IMR-90 (cell line): ENCODE measurements at places on chromosomes 11 and 22.

- DNase-seq = peak; percentile 87
Observed at GRCh38 chr11:95829580-95830259, 39.4 kb downstream of the CEP57 start.

DNA sequence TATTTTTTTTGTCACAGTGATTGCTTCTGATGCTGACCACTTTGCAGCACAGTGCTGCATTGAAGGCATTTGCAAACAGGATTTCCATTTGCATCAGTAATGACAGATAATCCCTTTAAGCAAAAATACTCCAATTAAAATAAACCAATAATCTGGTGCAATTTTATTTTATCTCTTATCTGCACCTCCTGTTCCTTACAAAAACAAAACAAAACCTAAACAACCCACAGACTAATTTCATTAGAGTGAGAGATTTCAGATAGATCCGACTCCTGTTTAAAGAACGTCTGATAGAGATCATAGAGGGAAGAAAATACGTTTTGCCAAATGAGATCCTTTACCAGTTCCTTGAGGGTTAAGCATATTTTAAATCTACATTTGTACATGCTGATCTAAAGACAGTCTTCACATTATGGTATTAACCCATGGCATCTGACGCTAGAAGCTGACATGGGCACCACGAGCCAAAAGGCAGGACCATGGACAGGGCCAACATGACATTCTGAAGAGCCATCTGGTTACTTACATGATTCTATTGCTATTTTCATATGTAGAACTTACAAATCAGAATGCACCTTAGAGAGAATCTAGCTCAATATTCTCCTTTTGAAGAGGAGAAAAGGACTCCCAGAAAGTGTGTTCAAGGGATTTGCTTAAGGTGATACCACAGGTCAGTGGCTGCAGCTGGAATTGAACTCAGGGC lies 286.2 kb upstream of the NARS2 start:
- peak; percentile 35 for DNase-seq

- no peak for DNase-seq
Observed at GRCh38 chr11:125072218-125072960, 9.3 kb downstream of the SLC37A2 start.

- no peak for DNase-seq
Observed at GRCh38 chr11:120538707-120539106, 27.2 kb downstream of the GRIK4 start.

DNA sequence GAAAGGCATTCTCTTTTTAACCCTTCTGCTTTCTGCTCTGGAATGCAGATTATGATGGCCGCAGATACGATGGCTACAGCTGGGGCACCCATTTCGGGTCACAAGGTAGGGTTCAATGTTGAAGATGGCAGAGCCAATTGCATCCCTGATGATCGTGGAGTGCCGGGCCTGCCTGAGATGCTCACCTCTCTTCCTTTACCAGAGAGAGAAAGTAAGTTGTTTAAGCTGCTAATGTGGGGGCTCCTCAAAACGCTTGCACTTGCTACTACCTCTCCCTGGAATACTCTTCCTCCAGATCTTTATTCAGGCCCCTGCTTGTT lies 50.8 kb upstream of the PRDM11 start:
- DNase-seq = no peak

DNA sequence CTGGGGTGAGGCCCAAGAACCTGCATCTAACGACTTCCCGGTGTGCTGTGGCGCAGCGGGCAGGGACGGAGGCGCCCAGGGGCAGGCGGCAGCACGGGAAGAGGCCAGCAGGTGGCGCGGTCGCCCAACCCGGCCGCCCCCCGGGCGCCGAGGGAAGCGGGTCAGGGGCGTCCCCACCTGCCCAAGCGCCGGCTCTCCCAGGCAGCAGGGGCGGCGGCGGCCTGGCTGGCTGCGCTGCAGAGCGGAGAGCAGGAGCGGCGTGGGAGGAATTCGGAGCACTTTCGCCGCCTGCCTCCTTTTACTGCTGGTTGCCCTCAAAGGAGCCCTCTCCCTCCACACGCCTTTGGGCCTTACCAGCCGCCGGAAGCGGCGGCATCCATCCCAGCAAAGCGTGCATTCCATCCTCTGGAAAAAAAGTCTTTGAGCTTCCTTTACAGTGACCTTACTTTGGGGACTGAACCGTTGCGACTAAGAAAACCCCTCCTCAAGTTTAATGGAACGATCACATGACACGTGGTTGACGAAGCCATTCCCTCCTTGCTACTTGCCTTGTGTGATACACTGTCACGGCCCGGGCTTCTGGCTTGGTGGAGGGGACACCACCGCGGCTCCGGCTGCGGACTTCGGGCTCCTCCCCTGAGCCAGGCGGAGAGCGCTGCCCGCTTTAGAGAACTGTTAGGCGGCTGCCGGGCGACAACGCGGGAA lies 106.8 kb upstream of the CLMP start:
- DNase-seq = peak; percentile 11

DNA sequence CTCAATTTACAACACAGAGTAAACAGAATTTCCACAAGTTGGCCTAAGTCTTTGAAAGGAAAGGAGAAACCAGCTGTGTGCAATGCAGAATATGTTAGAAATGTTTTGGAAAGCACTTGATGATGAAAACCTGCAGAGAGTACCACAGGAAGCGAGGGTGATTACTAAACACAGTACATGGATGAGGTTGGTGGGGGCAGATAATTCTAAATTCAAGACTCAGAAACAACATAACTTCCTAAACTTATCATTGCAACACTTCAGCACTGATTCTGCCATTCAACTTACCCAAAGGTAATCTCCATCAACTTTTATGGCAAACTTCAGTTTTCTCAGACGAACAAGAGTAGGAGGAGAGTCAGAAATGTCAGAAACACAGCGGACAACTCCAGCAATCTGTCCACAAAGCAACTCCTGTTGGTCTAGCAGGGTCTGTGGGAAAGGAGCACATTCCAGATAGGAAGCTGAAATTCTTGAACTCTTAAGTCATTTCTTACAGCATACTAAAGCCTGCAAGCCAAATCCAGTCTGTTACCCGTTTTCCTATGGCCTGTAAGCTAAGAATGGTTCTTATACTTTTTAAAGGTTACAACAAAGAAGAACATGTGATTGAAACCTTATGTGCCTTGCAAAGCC lies 6.8 kb downstream of the HPS4 start:
- DNase-seq = peak; percentile 55

DNA sequence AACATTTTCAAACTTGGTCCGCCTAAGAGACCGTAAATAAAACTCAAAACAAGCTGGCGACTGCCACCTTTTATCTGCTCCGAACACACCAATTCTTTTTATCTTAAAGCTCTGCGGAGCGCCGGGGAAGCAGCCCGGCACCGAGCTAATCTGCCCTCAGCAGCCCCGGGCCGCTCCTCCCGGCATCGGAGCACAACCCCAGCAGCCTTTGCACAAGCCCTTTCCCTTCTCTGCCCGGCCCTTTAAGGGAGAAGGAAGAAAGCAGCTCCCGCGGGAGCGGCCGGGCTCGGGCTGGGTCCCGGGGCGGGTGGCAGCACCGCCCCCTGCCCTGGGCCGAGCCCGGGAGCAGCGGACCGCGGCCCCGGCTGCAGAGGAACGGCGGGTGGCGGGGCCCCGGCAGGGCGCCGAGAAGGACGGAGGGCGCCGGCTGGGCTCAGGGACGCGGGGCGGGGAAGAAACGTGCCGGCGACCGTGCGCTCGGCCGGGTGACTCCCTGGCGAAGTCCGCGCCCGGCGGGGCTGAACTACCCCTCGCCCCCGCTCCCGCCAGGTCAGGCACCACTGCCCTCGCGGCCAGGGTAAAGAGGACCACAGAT lies 133.6 kb upstream of the C11orf58 start:
- DNase-seq = peak; percentile 35

GRCh38 chr11:117604336-117604995 lies 192.6 kb downstream of the DSCAML1 start:
- DNase-seq = peak; percentile 32

- DNase-seq = no peak
Observed at GRCh38 chr11:123460012-123460700, 30.1 kb downstream of the GRAMD1B start.

GRCh38 chr11:61601512-61601911 lies 20.6 kb upstream of the SYT7 start:
- DNase-seq = no peak

- no peak for DNase-seq
Observed at GRCh38 chr11:120186456-120186773, 24.4 kb upstream of the OAF start.

GRCh38 chr11:10414659-10415058 lies 40.4 kb upstream of the AMPD3 start:
- peak; percentile 21 for DNase-seq

DNA sequence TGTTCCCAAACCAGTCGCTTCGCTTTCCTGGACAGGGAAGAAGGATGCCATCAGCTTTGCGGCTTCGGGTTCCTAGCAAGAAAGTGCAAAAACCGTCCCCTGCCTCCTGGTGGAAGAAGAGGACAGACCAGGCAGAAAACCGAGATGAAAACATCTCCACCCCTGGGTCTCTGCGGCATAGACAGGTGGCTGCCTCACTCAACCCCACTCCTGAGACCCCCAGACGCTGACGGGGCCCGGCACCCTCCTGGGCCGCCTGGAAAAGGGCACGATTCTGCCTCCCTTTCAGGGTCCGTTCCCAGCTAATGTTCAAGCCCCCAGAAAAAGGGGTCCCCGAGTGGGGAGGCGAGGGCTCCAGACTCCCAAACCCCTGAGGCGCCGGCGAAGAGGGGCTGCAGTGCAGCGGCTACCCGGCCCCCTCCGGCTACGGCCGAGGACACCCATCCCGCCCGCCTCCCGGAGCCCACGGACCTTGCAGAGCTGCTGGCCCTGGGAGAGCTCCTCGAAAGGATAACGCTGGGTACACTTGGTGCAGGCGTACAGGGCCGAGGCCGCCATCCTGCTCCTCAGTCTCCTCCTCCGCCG lies 569 bp downstream of the FAM76B start:
- peak; percentile 43 for DNase-seq

DNA sequence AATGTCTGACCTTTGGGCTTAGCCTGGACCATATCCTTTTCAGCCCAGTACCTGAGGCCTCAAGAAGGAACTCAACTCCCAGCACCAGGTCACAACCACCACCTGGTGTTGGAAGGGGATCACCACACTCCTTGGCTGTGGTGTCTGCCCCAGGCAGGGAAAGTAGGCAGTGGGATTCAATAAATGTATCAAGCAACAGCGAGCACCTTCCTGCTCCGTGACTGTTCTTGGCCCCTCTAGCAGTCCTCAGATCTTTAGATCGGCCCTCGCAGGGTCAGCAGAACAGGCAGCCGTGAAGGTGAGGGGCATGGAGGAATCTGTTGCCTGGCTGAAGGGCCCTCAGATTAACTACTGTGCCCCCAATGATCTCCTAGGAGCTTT lies 15.9 kb downstream of the ARFGAP2 start:
- DNase-seq = no peak

DNA sequence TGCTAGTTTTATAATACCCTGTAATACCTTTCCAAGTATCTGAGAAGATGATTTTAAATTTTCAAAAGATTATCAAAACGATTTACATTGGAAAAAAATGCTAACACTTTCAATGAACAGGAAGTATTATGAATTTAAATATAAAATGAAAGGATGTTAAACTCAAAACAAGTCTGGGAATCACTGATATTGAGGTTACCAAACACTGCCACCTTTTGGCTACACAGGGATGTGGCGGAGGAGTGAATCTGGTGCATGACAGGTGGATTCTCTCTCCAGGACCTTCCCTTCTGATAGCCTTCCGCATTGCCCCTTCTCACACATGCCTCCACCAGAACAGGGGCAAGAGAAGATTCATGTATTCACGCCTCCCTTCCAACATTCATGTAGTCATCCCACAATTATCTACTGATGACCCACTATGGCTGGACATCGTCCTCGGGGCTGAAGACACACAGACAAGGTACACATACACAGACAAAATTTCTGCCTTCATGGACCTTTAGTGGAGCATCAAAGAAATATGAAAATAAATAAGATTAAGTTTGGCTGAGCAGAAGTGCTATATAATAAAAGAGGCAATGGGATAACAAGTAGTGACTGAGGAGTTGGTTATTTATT lies 34.7 kb downstream of the ATG16L2 start:
- DNase-seq = peak; percentile 60

- DNase-seq = no peak
Observed at GRCh38 chr11:35478471-35479091, 46.8 kb downstream of the PAMR1 start.

- DNase-seq = no peak
Observed at GRCh38 chr22:38108561-38109319, 1.7 kb downstream of the BAIAP2L2 start.

DNA sequence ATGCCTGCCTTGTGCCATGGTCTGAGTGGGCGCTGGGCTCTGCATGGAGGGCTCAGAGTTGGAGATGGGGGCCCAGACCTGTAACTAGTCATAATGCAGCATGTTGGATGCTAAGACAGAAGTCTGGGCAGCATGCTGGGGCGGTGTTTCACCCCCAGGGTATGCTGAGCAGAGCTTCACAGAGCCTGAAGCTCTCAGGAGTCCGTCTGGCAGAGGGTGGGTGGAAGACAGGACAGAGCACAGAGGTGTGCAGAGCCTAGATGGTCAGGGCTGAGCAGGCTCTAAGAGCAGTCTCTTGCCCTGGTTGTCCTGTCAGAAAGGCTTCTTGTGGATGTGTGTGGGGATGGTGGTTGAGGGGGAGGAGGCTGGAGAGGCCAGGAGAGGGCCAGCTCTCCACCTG lies 7.2 kb downstream of the TAF6L start:
- no peak for DNase-seq

- DNase-seq = no peak
Observed at GRCh38 chr11:17695454-17696441, 23.6 kb upstream of the MYOD1 start.

DNA sequence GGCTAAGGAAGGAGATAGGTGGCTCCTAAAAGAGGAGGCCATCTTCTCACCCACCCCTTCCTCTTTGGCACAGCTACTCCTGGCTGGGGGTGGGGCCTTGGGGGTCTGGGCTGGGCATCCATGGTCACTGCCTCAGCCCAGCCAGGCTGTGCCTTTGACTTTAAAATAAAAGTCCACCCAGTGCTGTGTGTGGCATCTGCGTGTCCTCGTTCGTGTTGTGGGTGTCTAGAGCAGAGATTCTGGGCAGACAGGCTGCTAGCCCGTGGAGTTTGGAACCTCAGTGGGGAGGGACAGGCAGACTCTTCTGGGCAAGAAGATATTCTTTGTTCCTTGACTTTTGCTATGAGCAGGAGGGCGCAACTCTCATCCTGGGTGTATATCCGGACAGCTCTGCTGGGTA lies 13.1 kb downstream of the RPS6KA4 start:
- no peak for DNase-seq
